ENCODE measurements at places on chromosomes 12 and 14. TPM values are rescaled to one million over a fixed set of nuclear protein-coding genes. Genes with fewer than 3 reads are reported as not detected.

DNA sequence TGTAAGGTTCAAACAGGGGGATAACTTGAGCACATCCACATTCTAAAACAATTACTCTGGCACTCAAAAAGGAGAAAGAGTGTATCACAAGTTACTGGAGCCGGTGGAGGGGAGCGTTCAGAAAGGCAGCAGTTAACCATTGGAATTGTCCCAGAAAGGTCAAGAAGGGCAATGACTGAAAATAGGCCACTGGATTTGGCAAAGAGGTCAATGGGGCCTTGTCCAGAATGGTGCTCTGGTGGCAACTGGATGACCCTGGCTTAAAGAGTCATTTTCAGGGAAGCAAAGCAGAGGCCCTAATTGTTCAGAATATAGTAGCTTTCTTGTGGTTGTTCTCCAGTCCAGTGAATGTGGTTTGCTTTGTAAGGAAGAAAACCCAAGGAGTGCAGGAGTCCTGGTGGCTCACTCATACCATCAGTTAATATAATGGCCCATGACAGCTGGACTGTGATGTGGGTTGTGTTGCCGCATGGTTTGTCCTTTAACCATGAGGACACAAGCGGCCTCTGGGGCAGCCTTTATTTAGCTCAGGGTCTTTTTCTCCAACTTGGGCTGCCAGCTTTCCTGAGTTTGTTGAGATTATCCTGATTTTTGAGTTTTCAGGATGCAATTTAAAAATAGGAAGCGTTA is 142.8 kb upstream of the PELI2 start:
- DNase-seq: no peak

DNA sequence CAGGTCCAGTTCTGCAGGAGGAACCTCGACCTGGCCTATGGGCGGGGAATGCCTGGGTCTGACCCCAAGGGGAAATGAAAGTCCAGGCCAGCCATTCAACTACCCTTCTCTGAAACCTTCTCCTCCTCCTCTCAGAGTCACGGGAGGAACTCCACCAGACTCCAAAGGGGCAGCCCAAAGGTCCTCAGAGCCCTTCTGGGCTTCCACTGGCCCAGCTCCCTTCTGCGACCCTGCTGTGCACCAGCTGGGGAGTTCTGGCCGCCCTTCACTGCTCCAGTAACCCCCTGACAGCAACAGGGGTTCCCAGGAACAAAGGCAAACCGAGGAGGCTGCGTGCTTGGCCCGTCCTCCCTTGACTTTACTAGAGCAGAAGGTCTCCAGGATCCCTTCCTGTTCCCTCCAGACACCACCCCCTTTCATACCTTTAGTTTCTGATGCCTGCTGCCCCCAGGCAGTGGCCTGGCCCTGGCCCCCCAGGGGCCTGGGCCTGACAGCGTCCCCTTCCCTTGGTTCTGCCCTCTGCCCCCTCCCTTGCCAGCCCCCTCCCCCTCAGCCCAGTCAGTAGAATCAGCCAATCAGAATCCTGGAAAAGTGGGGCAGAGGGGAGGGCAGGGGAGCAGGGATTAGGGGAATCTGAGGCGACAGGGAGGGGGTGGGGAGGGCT is 850 bp upstream of the ZNF385A start:
- no peak for DNase-seq

DNA sequence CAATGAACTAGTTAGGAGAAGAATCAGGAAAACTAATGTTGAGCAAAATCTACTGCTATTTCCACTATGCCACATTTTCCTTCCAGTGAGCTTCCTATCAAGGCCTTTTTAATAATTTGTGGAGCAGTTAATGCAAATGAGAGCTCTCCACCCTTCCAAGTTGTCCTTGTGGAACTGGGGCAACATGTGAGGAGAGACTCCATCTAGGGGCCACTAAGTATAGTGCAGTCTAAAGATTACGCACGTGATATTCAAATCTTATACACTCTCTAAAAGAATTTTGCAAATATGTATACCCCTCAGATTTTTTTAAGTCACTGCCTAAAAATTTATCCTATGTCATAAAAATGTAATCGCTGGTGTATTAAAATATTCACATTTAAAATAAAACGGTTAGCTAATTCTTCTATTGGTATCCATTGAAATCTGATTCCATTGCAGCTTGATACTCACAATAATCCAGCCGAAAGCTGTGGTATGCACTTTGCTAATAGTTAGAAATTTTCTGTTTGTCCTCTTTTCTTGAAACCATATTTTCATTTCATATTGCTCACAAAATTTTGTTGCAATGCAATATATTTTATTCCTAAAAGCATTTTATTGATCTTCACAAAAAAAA is 100.1 kb downstream of the PAH start:
- DNase-seq: no peak

Gene CBX5
- total RNA-seq: 173 TPM

- DNase-seq: peak; percentile 1
Observed at GRCh38 chr12:34398706-34399630, 376.7 kb downstream of the ALG10 start.

DNA sequence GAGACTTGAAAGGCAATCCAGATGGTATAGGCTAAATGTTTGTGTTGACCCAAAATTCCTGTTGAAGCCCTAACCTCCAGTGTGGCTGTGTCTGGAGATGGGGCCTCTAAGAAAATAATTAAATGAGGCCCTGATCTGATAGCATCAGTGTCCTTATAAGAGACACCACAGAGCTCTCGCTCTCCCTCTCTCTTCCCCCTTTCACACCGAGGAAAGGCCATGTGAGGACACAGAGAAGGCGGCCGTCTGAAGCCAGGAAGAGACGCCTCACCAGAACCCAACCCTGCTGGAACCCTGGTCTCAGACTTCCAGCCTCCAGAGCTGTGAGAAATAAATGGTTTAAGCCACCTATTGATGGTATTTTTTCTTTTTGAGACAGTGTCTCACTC is 87.5 kb downstream of the SCARB1 start:
- no peak for DNase-seq

- no peak for DNase-seq
Observed at GRCh38 chr12:48040354-48040753, 36.1 kb upstream of the COL2A1 start.

- no peak for DNase-seq
Observed at GRCh38 chr12:127429551-127430285, 837.3 kb upstream of the TMEM132C start.

Gene SERPINA1
- total RNA-seq: not detected

Gene KRT81
- not detected for total RNA-seq

DNA sequence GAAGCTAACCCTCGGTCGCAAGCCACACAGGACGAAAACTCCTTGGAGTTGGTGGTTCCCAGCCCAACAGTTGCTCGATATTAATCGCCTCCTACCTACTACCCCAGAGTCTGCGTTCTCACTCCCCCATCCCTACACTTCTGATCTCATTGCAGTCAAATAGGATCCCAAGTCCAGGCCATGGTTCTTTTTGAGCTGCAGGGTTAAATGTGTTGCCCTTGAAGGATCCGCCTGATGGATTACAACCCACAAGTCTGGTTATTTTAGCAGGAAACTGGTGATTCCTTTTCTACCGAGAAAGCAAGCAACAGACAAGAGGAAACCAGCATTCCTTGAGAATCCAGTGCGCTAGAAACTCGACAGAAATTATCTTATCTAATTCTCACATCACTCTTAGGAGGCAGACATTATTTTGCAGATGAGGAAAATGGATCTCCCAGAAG is 785 bp upstream of the NIN start:
- no peak for DNase-seq

Gene DTD2
- total RNA-seq: 5.1 TPM

Gene INSM2
- not detected for total RNA-seq

Gene STAC3
- total RNA-seq: 3.3 TPM

Gene CCDC38
- not detected for total RNA-seq

- DNase-seq: peak; percentile 76
Observed at GRCh38 chr12:55073043-55074022, 52.9 kb upstream of the OR9K2 start.

Gene ATXN2
- total RNA-seq: 69.4 TPM

Gene ADSS1
- 6.1 TPM for total RNA-seq

- no peak for DNase-seq
Observed at GRCh38 chr14:68775614-68776126, 17.2 kb downstream of the ZFP36L1 start.

DNA sequence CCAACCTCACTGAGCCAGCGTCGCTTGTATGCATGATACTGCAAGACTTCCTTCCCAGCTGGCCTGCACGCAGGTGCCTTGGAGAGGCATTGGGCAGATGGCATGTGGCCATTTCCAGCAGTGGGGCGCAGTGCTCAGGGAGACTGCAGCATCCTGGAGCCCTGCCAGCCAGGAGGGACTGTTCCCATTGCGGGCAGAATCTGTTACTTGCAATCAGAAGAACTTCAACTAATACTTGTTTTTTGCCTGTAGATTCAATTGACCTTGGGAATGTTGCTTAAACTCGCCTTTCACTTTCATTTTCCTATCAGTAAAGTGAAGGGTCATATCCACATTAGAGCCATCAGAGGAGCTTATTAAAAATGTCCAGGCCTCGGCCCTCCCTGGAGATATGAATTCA is 29.8 kb downstream of the ANKRD9 start:
- no peak for DNase-seq

Gene SLC2A13
- total RNA-seq: 15.8 TPM
